ENCODE measurements at places on chromosomes 7 and 10. TPM values are rescaled to one million over a fixed set of nuclear protein-coding genes. Genes with fewer than 3 reads are reported as not detected.
A peak's percentile ranks its signal among the peaks of the same experiment; 100 is the strongest.

OR2A5 gene
- total RNA-seq: under 0.01 TPM

ANKRD61 gene
- 0.20 TPM for total RNA-seq

COL13A1 gene
- 11.4 TPM for total RNA-seq

TRIM24 gene
- total RNA-seq: 26.0 TPM

ENO4 gene
- total RNA-seq: 6.3 TPM

DNA sequence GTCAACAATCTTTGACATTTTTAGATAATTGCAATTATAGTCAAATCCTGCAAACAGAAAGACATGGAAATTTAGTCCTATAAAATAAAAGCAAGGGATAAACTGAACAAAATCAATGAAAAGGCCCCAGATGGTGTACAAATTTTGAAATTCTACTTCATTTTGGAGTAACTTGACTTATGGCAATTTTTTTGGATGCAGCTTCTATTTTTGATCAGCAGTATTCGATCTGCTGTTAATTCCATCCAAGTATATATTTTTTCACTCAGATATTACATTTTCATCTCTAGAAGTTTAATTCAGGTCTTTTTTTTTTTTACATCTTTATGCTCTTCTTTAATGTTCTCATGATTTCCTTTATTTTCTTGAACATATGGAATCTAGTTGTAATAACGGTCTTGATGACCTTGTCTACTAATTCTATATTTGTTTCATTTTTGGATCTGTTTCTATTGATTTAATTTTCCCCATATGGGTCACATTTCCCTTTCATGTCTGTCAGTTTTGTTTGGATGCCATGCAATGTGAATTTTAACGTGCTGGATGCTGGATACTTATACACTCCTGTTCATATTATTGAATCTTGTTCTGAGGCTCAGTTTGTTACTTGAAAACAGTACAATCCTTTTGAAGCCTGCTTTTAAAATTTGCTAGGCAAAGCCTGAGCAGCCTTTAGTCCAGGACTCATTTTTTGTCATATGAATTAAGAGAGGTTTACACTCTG lies 164.3 kb upstream of the FAM3C start:
- no peak overlapping the region for H3K27ac ChIP-seq
- no peak overlapping the region for H3K4me3 ChIP-seq
- H3K36me3 ChIP-seq: no peaks in the 10 kb centered on the region

DNA sequence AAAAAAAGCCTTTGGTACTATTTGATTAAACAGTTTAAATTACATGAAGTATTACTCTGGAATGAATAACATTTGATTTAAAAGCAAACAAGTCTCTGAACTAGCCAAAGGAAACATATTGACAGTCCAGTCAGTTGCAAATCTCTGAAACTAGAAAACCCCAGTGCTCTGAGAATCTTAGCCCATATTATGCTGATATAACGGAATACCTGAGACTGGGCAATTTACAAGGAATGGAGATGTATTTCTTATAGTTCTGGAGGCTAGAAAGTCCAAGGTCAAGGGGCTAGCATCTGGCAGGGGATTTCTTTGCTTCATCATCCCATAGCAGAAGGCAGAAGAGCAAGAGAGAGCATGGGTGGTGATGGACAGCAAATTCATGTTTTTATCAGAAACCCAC lies 21.7 kb upstream of the FKBP9 start:
- no peak overlapping the region for H3K4me3 ChIP-seq
- H3K27me3 ChIP-seq: no peaks in the 10 kb centered on the region
- no peak overlapping the region for H3K27ac ChIP-seq
- H3K4me1 ChIP-seq: peaks cover 4% of the 10 kb centered on the region

- H3K27ac ChIP-seq: peak overlapping the region; percentile 64
- H3K36me3 ChIP-seq: peaks cover 6% of the 10 kb centered on the region
- H3K27me3 ChIP-seq: no peaks in the 10 kb centered on the region
- peak overlapping the region; percentile 85 for H3K4me3 ChIP-seq
- peaks cover 12% of the 10 kb centered on the region for H3K4me1 ChIP-seq
- DNase-seq: peak; percentile 44
Observed at GRCh38 chr7:23680414-23681405, 711 bp downstream of the FAM221A start.

- H3K27me3 ChIP-seq: no peaks in the 10 kb centered on the region
- no peaks in the 10 kb centered on the region for H3K36me3 ChIP-seq
- no peak overlapping the region for H3K4me3 ChIP-seq
- DNase-seq: no peak
- H3K4me1 ChIP-seq: peaks cover 12% of the 10 kb centered on the region
Observed at GRCh38 chr10:46226900-46227558, 59.8 kb upstream of the ANTXRL start.

DNA sequence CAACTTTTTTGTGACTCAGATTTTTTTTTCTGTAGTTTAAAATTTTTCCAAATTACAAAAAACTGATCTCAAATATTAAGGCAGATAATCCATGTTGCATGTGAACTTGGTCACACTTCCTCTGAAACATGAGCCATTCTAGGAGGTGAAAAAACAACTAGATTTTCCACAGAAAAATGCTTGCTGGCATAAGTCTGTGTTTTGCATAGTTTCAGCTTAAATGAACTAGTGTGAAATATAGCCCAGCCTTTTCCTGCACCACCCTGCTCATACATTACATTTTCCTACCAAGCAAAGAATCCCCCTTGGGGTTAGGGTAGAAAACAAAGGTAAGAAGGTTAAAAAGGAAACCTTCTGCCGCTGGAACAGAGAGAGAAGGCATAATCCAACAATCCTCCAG lies 48.2 kb downstream of the SLC25A13 start:
- no peaks in the 10 kb centered on the region for H3K4me1 ChIP-seq
- no peak overlapping the region for H3K4me3 ChIP-seq

- peak overlapping the region; percentile 75 for H3K27ac ChIP-seq
- H3K4me1 ChIP-seq: peaks cover 10% of the 10 kb centered on the region
- peak overlapping the region; percentile 75 for H3K4me3 ChIP-seq
- no peaks in the 10 kb centered on the region for H3K36me3 ChIP-seq
Observed at GRCh38 chr10:21173802-21174714, 276.9 kb upstream of the NEBL start.

DNA sequence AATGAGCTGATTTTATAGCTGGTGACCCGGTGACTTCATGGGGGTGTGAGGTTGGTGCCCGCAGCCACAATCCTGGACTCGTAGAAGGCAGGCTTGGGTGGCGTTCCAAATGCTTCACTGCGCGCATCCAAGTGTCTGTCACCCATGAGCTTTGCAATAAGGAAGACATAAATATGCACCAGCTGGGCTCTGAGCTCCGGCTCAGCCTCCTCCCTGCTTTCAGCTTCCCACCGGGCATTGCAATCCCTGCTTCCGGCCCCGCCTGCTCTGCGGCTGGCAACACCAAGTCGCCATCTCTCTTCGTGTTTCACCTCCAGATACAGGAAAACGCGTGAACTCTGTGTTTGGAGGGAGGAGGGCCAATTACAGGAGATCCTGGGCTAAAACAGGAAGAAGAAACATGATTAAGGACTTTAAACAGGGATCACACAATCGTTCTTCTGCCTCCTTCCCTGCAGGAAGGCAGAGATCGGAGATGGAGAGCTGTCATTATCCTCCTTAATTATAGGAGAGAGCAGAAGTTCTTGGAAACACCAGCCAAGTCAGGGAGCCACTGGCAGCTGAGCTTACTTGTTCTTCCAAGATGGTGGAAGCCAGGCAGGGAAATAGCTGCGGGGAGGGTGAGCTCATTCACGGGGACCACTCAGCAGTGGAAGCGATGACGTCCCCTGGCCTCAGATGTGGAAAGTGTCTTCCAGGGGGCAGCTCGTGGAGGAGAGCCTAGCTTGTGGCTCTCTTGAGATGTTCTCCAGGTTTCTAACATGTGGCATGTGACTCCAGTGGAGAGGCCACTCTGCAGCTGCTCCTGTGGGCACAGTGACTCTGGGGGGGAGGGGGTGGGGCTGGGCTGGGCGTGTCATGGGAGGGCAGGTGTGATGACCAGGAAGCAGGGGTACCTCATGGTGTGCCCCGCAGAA lies 134.9 kb downstream of the CAMK1D start:
- no peak overlapping the region for H3K4me3 ChIP-seq
- no peaks in the 10 kb centered on the region for H3K27me3 ChIP-seq
- peaks cover 23% of the 10 kb centered on the region for H3K4me1 ChIP-seq
- no peak for DNase-seq

DNA sequence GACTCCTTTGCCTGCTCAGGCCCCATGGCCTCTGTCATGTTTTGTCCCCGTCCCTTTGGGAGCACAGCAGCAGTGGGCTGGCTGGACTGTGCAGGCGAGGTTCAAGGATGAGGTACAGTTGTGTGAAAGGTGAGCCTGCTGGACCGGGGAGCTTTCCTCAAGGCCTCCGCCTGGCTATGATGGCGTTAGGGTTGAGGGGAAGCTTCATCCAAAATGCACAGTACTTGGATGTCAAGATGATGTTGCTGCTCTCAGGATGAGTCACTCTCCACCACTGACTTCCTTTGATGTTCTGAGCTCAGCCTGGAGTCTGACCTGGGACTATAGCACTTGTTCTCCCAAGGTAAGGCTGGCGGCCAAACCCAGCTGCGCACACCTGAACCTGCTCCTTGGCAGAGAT lies 152.7 kb upstream of the SHH start:
- no peak overlapping the region for H3K27ac ChIP-seq
- H3K27me3 ChIP-seq: no peaks in the 10 kb centered on the region
- H3K36me3 ChIP-seq: no peaks in the 10 kb centered on the region
- H3K4me1 ChIP-seq: peaks cover 12% of the 10 kb centered on the region
- no peak overlapping the region for H3K4me3 ChIP-seq

- no peaks in the 10 kb centered on the region for H3K4me1 ChIP-seq
- DNase-seq: peak; percentile 93
- no peaks in the 10 kb centered on the region for H3K27me3 ChIP-seq
- H3K36me3 ChIP-seq: no peaks in the 10 kb centered on the region
- no peak overlapping the region for H3K4me3 ChIP-seq
Observed at GRCh38 chr7:83936056-83936708, 258.4 kb downstream of the SEMA3A start.

DNA sequence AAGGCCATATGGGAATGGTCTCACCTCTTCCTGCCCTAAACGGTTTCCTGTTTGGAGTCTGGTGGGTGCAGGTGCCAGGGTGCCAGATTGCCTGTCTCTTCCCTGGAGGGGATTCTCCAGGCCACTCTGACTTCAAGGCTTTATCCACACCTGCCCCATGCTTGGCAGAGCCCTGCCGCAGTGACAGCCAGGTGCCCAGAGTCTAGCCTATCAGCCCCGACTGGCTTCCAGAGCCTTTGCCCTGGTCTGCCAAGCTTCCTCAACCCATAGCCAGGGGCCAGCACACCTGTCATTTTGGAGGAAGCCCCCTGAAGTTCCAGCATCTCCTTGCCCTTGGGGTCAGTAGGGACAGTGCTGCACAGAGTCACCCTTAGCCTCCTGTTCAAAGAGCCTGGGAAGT lies 21.6 kb downstream of the TBATA start:
- H3K27me3 ChIP-seq: no peaks in the 10 kb centered on the region
- H3K27ac ChIP-seq: no peak overlapping the region
- no peaks in the 10 kb centered on the region for H3K36me3 ChIP-seq
- H3K4me1 ChIP-seq: peaks cover 31% of the 10 kb centered on the region
- H3K4me3 ChIP-seq: no peak overlapping the region
- DNase-seq: no peak

GRCh38 chr7:50405221-50405620 lies 44.9 kb downstream of the FIGNL1 start:
- H3K36me3 ChIP-seq: no peaks in the 10 kb centered on the region
- H3K27ac ChIP-seq: no peak overlapping the region
- no peak overlapping the region for H3K4me3 ChIP-seq
- H3K27me3 ChIP-seq: peaks cover 7% of the 10 kb centered on the region
- peaks cover 4% of the 10 kb centered on the region for H3K4me1 ChIP-seq

GRCh38 chr10:127498087-127498486 lies 51.0 kb upstream of the NPS start:
- no peaks in the 10 kb centered on the region for H3K27me3 ChIP-seq
- peaks cover 3% of the 10 kb centered on the region for H3K4me1 ChIP-seq
- H3K27ac ChIP-seq: no peak overlapping the region
- DNase-seq: no peak
- H3K36me3 ChIP-seq: no peaks in the 10 kb centered on the region

DNA sequence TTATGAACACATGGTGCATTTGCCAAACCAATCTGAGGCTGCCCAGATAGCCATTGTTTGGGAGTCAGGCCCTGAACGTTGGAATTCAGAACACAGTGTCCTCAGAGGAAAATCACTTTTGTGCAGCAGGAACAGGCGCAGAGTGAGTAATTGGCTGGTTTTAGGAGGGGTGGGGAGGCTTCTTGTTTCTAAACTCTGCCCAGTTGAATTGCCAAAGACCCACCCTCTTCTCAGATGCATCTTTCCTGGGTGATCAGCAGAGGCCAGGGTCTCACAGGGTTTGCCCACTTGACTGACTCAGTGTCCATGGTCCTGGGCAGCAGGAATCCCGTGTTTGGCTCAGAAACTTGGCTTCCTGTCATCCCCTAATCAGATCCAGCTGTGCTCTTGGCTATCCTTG lies 24.3 kb downstream of the PRLHR start:
- no peaks in the 10 kb centered on the region for H3K27me3 ChIP-seq
- H3K36me3 ChIP-seq: no peaks in the 10 kb centered on the region
- DNase-seq: no peak
- no peak overlapping the region for H3K27ac ChIP-seq
- no peak overlapping the region for H3K4me3 ChIP-seq

GRCh38 chr7:28442540-28443420 lies 30.5 kb downstream of the CREB5 start:
- H3K36me3 ChIP-seq: no peaks in the 10 kb centered on the region
- H3K4me3 ChIP-seq: no peak overlapping the region
- H3K4me1 ChIP-seq: no peaks in the 10 kb centered on the region
- DNase-seq: no peak
- no peak overlapping the region for H3K27ac ChIP-seq

- H3K4me3 ChIP-seq: no peak overlapping the region
- no peaks in the 10 kb centered on the region for H3K27me3 ChIP-seq
- H3K4me1 ChIP-seq: no peaks in the 10 kb centered on the region
- DNase-seq: no peak
Observed at GRCh38 chr7:141875453-141875852, 34.2 kb upstream of the PRSS37 start.

DNA sequence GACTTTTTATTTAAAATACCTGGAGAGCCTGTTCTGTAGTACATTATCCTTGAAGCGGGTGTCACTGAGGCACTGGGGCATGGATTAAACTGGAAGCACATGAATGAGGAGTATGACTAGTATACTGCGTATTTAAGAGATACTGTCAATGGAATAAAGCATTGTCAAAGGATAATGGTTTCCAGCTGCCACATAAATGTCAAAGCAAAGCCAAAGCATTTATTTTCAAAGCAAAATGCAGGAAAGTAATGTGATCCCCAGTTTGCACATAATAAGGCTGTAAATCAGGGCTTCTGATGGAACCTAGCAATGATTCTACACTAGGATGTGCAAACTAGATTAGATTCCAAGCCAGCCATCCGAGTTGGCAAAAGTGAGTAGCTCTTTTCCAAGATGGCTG lies 240.1 kb downstream of the POU6F2 start:
- no peaks in the 10 kb centered on the region for H3K27me3 ChIP-seq
- no peak overlapping the region for H3K27ac ChIP-seq
- DNase-seq: no peak
- no peaks in the 10 kb centered on the region for H3K36me3 ChIP-seq

- H3K4me1 ChIP-seq: peaks cover 49% of the 10 kb centered on the region
- H3K27ac ChIP-seq: peak overlapping the region; percentile 79
- H3K36me3 ChIP-seq: peaks cover 3% of the 10 kb centered on the region
- H3K27me3 ChIP-seq: peaks cover 25% of the 10 kb centered on the region
Observed at GRCh38 chr10:7408291-7409044, 2.4 kb downstream of the SFMBT2 start.

GRCh38 chr10:2994221-2994961 lies 73.0 kb upstream of the PFKP start:
- H3K27me3 ChIP-seq: no peaks in the 10 kb centered on the region
- H3K4me3 ChIP-seq: no peak overlapping the region
- no peaks in the 10 kb centered on the region for H3K4me1 ChIP-seq
- H3K27ac ChIP-seq: no peak overlapping the region

GRCh38 chr10:104339469-104340110 lies 1.3 kb upstream of the ITPRIP start:
- H3K36me3 ChIP-seq: no peaks in the 10 kb centered on the region
- peaks cover 7% of the 10 kb centered on the region for H3K27me3 ChIP-seq
- DNase-seq: peak; percentile 51
- peaks cover 18% of the 10 kb centered on the region for H3K4me1 ChIP-seq
- peak overlapping the region; percentile 81 for H3K4me3 ChIP-seq
- H3K27ac ChIP-seq: peak overlapping the region; percentile 97

Measured in spinal cord (tissue), 10 donors.